ENCODE measurements at places on chromosomes 2 and 18. TPM values are rescaled to one million over a fixed set of nuclear protein-coding genes. Genes with fewer than 3 reads are reported as not detected.

TTLL4 gene
- total RNA-seq: 21.0 TPM

GRCh38 chr2:196279541-196279940 is 108.2 kb upstream of the STK17B start:
- no peaks in the 10 kb centered on the region for H3K27me3 ChIP-seq
- DNase-seq: no peak
- no peak overlapping the region for H3K4me3 ChIP-seq
- no peaks in the 10 kb centered on the region for H3K36me3 ChIP-seq
- H3K27ac ChIP-seq: no peak overlapping the region

DNA sequence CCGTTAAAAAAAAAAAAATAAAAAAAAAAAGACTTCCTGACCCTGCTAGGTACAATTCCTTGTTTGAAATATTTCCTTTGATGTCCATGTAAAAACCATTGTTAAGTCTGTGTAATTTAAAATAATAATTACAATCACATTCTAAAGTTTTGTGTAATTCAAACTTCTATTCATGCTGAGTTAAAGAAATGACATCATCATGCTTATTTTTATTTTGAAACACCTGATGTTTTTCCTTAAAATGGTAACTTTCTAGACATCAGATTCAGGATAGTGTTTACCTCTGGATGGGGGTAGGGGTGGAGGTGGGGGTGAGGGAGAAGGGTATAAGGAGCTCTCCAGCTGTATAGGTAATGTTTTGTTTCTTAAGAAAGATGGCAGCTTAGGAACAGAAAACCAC is 92.8 kb downstream of the ADCYAP1 start:
- peaks cover 15% of the 10 kb centered on the region for H3K4me1 ChIP-seq
- H3K27ac ChIP-seq: no peak overlapping the region
- no peak overlapping the region for H3K4me3 ChIP-seq
- no peaks in the 10 kb centered on the region for H3K36me3 ChIP-seq

C2orf76 gene
- 10.2 TPM for total RNA-seq

DNA sequence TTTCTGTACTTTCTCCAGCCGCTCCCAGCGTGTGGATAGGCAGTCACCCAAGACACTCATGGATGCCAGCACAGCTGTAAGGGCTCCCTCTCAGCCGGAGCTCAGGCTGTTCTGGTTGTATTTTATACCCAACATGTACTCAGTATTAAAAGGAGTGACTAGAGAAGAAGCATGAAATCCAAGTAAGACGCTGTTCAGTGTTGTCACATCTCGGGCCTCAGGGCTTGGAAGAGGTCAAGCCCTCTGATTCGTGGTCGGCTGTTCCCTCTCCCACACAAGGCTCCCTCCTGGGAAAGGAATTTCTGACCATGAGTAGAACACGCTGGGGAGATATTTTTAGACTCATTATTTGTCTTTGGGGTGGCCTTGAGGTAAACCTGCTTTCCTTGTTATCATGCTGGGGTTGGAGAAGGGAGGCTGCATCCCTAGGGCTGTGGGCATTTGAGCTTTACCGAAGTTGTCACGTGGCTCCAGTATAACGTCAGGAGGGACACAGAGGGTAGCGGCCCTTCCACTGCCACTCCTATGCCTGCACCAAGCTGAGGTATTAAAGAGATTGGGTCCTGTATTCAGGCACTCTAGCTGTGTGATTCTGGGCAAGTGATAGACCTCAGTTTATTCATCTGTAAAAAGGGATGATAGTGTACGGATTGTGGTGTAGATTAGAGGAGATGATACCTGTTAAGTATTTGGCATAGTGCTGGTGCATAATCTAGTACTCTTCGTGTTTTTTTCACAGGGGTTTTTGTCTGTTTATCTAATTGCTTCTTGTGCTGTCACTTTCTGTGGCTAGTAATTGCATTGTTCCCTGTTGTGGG is 34.1 kb downstream of the HK2 start:
- peak; percentile 60 for DNase-seq
- H3K4me3 ChIP-seq: no peak overlapping the region
- peaks cover 54% of the 10 kb centered on the region for H3K4me1 ChIP-seq

GRCh38 chr2:190167702-190168101 is 105.2 kb upstream of the MSTN start:
- H3K27ac ChIP-seq: no peak overlapping the region
- no peak overlapping the region for H3K4me3 ChIP-seq
- no peaks in the 10 kb centered on the region for H3K27me3 ChIP-seq
- no peak for DNase-seq

GRCh38 chr18:10518595-10519255 is 7.1 kb upstream of the NAPG start:
- no peaks in the 10 kb centered on the region for H3K36me3 ChIP-seq
- peaks cover 7% of the 10 kb centered on the region for H3K4me1 ChIP-seq
- no peak overlapping the region for H3K4me3 ChIP-seq

DNA sequence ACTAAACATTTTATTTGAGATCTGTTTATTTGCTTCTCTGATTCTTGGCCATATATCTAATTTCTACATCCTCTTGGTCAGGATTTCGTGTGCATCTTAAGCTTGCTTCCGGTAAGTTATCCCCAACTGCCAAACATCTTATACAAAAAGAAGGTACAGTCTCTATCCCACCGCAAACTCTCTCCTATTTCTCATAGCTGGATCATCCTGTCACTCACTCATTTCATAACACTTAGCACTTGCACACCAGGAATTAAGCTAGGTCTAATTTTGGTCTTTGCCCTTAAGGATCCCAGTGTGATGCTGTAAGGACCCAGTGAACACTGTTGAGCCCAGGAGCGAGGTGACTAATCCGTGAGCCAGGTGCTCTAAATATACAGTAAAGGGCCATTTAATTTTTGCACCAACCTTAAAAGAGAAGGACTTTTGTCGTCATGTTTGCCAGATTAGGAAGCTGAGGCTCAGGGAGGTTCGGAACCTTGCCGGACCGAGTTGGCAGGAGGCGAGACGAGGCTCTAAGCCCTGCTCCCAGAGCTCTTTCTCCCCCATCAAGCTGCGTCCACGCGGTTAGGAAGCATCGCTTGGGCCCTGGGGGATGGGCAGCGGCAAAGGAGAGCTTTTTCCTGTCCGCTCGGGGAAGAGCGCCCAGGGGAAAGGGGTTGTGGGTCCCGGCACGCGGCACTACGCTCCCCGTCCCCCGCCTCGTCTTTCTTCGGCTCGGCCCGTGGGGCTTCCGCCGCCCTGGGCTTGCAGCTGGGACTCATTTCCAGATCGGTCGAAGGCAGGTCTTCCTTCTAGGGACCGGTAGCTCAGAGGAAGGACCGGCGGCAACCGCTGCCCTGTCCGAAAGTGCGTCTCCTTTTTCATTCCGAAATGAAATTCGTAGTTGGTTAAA is 4.1 kb upstream of the ITPRIPL1 start:
- H3K36me3 ChIP-seq: no peaks in the 10 kb centered on the region
- H3K27me3 ChIP-seq: peaks cover 11% of the 10 kb centered on the region
- peak overlapping the region; percentile 81 for H3K4me3 ChIP-seq
- DNase-seq: peak; percentile 44

DNA sequence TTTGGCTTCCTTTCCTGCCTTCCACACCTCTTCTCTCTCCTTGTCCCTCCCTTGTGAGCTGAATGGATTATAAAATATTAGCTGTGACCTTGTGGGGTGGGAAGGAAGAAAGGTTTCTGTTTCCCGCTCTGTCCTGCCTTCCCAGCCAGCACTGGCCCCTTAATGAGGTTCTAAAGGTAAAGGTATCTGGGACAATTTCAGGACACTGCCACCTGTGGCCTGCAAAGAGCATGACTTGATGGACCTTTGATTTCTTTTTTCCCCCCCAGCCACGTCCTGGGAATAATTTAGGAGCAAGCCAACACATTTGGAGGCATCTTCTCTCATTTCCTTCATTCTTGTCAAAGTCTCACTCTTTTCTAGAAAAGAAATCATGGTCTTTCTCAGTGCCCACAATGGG is 246.7 kb upstream of the EPAS1 start:
- no peak overlapping the region for H3K27ac ChIP-seq
- DNase-seq: no peak
- no peak overlapping the region for H3K4me3 ChIP-seq
- no peaks in the 10 kb centered on the region for H3K4me1 ChIP-seq
- H3K27me3 ChIP-seq: no peaks in the 10 kb centered on the region

DNA sequence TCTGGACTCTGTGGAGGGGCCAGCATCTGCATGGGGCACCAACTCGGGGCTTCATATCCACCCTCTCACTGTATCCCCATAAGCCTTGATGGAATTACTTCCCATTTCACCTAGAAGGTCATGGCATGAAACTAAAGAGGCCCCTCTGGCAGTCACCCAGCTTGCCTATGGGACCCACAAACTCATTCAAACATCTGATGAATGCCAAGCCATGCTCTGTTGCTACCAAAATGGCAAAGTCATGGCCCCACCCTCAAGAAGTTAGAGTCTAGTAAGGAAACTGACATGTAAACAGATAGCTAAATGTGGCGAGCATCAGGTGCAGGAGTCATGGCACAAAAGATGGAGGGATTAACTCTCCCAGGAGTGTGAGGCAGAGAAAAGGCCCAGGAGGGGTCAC is 14.5 kb downstream of the CYB5A start:
- H3K36me3 ChIP-seq: no peaks in the 10 kb centered on the region
- H3K27me3 ChIP-seq: no peaks in the 10 kb centered on the region
- no peak overlapping the region for H3K27ac ChIP-seq
- peaks cover 14% of the 10 kb centered on the region for H3K4me1 ChIP-seq

RBBP8 gene
- 31.9 TPM for total RNA-seq

DNA sequence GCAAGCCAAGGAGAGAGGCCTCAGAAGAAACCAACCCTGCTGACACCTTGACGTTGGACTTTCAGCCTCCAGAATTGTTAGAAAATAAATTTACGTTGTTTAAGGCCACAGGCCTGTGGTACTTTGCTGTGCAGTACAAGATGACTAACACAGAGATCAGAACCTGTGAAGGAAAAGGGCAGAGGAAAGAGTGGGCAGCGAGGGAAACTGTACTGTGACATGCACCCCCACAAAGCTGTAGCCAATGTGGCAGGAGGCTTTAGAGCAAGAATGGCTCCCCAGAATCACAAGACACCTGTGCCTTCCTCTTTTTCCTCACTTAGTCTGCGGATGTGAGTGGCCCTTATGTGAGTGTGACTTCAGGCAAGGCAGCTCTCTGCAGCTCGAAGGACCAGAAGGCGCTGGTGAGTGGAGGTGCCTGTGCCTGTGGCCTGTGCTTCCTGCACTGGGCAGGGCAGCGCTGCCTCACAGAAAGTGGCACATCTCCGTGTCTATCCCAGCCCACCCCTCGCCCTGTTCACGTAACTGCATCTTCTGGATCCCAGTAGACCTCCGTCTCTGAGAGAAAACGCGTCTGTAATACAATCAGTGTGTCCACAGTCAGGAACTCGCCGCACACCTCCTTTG is 89.5 kb downstream of the MRPS9 start:
- no peak overlapping the region for H3K4me3 ChIP-seq
- peaks cover 25% of the 10 kb centered on the region for H3K27me3 ChIP-seq
- no peak for DNase-seq
- no peaks in the 10 kb centered on the region for H3K36me3 ChIP-seq

NTSR2 gene
- total RNA-seq: not detected

- no peaks in the 10 kb centered on the region for H3K4me1 ChIP-seq
- H3K4me3 ChIP-seq: no peak overlapping the region
- no peaks in the 10 kb centered on the region for H3K27me3 ChIP-seq
- peak; percentile 12 for DNase-seq
- H3K27ac ChIP-seq: no peak overlapping the region
These were observed 258.3 kb downstream of the SETBP1 start for GRCh38 chr18:44938720-44939665.

HRH4 gene
- total RNA-seq: not detected

DOCK10 gene
- total RNA-seq: 23.1 TPM

MAP4K3 gene
- total RNA-seq: 97.4 TPM

DNA sequence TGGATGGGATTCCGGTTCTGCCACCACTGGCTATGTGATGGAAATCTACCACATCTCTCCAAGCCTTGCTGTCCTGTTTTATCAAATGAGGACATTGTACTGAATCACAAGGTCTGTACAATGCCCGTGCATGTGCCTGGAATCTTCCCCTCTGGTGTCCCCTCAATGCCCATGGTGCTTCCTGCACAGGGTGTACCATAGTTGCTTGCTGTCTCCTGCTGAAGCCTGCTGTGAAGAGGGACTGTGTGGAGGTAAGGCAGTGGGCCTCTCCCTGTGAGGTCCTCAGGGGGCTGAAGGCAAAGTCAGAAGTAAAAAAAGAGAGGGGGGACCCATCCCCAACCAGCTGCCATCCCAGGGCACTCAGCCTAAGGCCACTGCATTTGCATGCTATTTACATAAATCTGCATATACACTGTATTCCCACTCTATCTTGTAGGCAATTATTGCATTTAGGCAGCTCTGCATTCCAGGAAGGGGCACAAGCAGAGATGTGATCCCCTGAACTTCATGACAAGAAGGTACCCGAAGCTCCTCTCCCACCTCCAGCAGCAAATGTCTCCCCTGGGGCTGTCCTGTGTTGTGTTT is 9.1 kb upstream of the STEAP3 start:
- H3K27me3 ChIP-seq: no peaks in the 10 kb centered on the region
- H3K4me1 ChIP-seq: peaks cover under 1% of the 10 kb centered on the region
- no peaks in the 10 kb centered on the region for H3K36me3 ChIP-seq
- no peak overlapping the region for H3K4me3 ChIP-seq
- H3K27ac ChIP-seq: no peak overlapping the region
- DNase-seq: no peak

- no peak for DNase-seq
- H3K36me3 ChIP-seq: no peaks in the 10 kb centered on the region
- H3K4me3 ChIP-seq: no peak overlapping the region
- H3K27ac ChIP-seq: no peak overlapping the region
These were observed 8.0 kb upstream of the SCN1A start for GRCh38 chr2:166135849-166136258.

GRCh38 chr18:67615876-67616275 is 99.4 kb upstream of the DSEL start:
- H3K27me3 ChIP-seq: no peaks in the 10 kb centered on the region
- peaks cover 5% of the 10 kb centered on the region for H3K4me1 ChIP-seq
- no peak overlapping the region for H3K27ac ChIP-seq
- H3K36me3 ChIP-seq: no peaks in the 10 kb centered on the region

DNA sequence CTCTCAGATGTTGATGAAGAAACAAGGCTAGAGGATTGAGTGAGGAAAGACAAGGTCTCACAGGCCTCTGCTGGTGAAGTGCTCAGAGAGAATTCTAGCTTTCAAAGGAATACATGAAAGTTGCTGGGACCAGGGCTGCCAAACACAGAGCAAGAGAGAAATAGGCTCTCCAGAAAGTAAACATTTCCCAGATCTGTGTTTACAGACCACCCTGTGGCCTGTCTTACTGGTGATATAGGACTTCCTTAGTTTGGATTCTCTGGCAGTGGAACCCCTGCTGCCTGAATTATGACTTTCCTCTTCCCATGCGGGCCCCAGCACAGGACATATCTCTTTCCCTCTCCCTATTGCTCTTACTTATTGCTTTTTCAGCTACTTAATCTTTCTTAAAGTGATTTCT is 64.5 kb downstream of the TACR1 start:
- H3K36me3 ChIP-seq: no peaks in the 10 kb centered on the region
- no peak for DNase-seq
- H3K4me1 ChIP-seq: no peaks in the 10 kb centered on the region
- H3K27ac ChIP-seq: no peak overlapping the region
- H3K27me3 ChIP-seq: no peaks in the 10 kb centered on the region
- H3K4me3 ChIP-seq: no peak overlapping the region

All from PC-3 (cell line).